ENCODE measurements at places on chromosomes 4 and X.

DNA sequence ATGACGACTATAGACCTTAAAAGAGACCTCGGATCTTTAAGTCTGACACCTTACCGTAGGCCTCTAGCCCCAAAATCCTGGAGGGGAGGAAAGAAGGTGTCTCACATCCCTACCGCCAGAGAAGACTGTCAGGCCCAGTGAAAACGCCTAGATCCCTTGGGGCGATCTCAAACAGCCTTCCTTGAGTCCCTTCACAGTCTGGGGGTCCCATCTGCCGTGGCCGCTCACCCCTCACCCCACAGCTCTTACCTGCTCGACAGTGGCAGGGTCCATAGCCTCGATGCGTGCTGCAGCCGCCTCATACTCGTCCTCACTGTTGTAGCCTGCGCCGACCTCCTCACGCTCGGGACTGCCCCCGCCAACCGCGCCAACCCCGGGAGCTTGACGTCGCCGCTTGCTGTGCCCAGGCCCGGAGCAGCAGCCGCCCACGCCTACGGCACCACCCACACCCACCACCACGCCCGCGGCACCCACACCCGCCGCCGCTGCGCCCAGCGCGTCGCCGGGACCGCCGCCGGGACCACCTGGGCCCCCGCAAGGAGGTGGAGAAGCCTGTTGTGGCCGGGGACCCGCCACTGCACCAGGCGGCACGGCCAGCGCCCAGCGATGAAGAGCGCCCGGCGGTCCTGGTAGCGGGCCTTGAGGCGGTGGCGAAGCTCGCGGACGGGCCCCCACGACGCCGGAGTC, 536 bp downstream of the OTUD5 start:
- DNase-seq: peak; percentile 66

DNA sequence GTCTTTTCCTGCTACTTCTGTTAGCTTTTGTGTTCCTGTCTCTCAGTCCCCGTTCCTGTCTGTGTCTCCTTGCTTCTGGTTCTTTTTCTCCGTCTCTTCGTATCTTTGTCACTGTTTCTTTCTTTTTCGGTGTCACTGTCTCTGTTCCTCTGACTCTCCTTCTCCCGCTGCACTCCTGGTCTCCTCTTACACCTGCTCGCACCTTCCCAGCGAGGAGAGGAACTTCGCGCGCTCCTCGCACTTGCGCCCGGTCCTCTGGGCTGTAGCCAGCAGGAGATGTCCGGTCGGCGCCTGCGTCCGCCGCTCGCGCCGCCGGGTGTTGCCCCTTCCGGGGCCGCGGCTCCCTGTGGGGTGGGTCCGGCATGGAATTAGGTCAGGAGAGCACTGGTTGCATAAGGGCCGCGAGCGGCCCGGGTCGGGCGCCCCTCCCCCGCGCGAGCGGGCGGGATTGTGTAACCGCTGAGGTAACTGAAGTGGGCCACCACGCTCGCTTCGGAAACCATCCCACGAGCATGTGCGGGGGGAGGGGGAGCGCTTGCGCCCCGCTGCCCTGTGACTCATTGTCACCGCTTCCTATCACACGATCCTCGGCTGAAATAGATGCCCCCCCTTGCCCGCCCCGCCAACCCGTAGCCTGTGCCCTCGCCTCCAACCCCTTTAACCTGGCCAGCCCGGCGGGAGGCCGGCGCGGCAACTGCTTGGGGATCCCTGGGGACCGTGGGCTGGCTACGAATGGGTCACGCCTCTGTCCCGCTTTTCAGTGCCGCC, 1.6 kb downstream of the LONRF3 start:
- DNase-seq: no peak

DNA sequence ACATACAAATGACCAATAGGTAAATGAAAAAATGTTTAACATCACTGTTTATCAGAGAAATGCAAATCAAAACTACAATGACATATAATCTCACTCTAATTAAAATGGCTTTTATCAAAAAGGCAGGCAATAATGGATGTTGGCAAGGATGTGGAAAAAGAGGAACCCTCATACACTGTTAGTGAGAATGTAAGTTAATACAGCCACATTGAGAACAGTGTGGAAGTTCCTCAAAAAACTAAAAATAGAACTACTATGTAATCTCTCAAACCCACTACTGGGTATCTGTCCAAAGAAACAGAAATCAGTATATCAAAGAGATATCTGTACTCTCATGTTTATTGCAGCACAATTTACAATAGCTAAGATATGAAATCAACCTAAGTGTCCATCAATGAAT, 165.9 kb upstream of the HHIP start:
- no peak for DNase-seq

- peak; percentile 2 for DNase-seq
These were observed 140.3 kb upstream of the SH3RF1 start for GRCh38 chr4:169410839-169411770.

DNA sequence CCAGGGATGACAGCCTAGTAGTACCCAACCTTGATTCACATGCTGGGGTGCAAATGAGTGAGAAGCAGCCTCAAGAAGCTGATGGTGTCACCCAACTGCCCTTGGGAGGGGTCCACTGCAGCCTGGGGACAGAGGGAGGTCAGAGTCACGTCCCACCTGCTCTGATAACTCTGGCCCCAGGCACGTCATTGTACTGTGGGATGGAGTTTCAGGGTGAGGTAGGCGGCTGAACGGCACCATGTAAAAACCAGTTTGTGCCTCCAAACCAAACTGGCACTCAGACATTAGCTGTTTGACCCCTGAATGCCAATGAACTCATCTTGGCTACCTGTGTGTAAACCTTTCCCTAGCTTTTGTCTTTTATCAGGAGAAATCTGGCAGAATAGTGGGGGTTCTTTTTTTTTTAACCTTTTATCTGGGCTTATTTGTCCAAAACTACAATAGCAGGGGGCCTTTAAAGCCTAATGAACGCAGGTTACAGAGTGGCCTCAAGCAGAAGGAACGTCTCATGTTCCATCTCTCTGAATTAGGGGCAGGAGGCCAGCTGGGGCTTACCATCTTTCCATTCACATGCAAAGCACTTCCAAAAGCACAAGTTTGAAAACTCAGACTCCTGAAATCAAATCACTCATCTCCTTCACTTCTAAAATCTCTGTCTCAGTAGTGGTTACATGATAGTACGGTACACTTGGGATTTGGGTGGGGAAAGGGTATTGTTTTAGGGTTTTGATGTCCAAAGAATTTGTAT, 89.4 kb downstream of the IRF2 start:
- DNase-seq: no peak

DNA sequence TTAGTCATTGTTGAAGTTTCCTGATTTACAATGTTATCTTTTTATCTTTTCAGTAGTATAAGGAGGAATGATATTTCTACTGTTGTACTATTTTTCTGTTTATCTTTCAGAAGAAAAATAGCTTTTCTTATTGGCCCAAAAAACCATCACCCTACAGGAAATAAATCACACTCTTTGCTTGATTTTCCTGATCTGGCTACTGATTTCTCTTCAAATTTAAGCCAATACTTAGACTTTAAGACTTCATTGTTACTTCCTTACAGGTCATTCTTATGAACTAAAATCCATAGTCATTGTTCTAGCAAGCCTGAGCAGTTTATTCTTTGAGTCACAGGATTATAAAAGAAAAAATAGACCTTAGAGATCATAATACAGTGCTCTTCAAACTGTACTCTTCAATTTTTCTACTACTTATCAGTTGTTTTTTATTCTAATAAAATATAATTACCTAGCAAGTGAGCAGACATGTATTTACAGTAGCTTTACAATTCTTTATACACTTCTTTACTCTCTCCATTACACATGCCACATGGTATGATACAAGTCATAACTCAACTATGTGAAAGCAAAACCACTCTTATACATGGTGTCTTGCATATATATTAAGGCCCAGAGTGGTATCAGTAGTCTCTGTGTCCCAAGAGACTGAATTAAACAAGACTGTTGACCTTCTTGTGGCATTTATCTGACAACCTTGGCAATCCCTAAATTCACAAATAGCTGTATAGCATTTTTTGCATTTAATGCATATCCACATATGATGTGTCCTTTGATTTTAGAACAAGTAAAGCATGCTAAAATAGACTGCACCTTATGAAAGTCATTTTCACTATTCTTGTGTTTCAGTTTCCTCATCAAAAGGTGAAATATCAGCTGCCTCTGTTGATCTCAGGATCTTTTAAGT, 47.9 kb downstream of the TET2 start:
- DNase-seq: no peak

DNA sequence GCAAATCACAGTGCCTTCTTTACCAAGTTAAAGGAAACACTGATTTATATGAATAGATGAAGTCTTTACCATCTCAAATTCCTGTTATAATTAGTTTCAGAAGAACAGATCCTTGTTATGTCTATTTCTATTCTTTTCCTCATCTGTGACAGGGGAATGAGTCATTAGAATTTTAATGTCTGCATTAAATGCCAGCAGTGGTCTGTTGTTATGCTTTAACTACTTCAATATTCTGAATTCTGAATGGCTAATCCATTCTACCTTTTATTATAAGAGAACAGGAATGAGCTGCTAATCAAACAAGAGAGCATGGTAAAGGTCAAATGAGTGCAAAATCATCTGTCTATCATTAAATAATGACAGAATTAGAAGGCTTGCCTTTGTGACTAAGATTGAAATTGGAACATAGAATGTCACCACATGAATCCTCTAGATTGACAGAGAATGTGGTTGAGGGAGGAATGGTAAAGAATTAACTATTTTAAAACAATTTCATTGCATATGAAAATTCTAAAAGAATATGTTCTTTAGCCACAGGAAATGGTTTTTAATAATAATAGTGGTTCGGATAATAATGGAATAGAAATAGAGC, 935.5 kb downstream of the ADGRL3 start:
- DNase-seq: no peak

GRCh38 chr4:14264437-14264836, 636.9 kb upstream of the BOD1L1 start:
- no peak for DNase-seq

- no peak for DNase-seq
These were observed 696.3 kb downstream of the PCDH7 start for GRCh38 chr4:31416498-31416897.

DNA sequence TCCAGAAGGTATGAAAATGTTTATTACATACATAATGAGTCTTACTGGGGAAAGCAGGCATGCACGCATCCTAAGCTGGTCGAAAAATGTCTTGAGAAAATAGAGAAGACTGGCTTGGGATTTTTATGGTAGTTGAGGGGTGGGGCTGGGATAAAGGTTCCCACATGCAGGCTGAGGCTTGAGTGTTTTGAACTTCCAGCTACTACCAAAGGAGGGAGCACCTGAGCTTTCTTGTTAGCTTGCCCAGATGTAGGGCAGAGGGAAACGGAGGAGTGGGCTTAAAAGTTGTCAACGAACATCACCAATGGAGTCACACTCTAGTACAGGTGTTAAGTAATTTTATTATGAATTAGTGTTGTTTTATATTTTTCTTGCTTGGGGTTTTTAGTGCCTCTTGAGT, 39.6 kb upstream of the SRPX start:
- peak; percentile 28 for DNase-seq

GRCh38 chr4:76306882-76307659, 538 bp downstream of the STBD1 start:
- DNase-seq: peak; percentile 19

- no peak for DNase-seq
These were observed 244.5 kb upstream of the PITX2 start for GRCh38 chr4:110867251-110867960.

GRCh38 chr4:167883266-167883665, 209.1 kb upstream of the ANXA10 start:
- DNase-seq: no peak

GRCh38 chr4:106497271-106497670, 128.7 kb upstream of the GIMD1 start:
- no peak for DNase-seq

GRCh38 chrX:151680805-151681204, 14.5 kb upstream of the PRRG3 start:
- DNase-seq: peak; percentile 81

DNA sequence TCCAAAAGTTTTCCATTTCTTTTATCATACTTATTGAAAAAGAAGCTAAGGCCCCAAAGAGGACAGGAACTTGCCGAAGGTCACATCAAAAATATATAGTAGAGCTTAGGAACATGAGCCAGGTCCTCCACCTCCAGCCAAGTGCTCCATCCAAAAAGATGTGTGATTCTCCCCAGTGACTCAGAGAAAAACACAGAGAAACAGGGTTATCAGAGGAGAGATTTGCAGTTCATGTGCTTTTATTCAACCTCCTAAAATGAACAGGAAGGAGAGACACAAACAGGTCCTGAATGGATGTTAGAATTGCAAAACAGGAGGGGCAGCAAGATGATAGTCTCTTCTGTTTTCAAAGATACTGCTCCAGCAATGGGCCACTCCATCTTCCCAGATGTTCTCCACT, 19.6 kb upstream of the FGF16 start:
- DNase-seq: no peak

DNA sequence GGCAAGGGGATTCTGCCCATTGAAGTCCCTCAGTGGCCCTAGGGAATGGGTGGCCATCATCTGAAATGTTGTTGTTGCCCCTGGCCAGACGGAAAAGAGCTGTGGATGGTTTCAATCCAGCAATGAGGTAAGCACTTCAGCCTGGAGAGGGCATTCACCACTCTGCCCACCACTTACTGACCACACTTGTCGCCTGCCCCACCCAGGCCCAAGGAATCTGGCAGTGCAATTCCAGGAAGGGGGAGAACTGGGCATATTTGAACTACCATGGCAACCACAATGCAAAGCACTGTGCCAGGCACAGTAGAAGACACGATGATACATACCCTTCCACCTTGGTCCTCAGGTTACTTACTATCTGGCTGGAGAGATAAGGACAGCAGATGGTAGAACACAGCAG, 161.6 kb downstream of the PDGFRA start:
- no peak for DNase-seq

- DNase-seq: no peak
These were observed 60.6 kb upstream of the SPANXN2 start for GRCh38 chrX:143781103-143781502.

- DNase-seq: no peak
These were observed 70.2 kb upstream of the TLR3 start for GRCh38 chr4:185998791-185999190.

DNA sequence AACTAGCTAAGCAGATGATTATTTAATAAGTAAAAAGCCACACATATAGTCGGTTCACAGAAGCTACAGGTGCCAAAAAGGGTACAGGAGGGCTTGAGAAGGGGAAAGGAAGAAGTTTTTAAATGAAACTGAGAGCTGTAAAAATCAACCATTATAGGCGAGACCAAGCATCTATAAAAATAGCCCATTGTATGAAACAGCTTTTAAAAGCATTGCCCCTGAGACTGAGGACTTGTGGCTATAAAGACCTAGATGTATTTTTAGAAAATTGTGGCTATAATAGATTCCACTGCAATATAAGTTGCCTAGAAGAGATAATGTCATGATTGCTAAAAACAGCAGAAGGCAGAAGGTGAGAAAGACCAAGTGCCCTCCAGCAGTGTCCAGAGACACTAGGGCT, 15.0 kb upstream of the TTC29 start:
- no peak for DNase-seq

- no peak for DNase-seq
These were observed 221.4 kb downstream of the TACR3 start for GRCh38 chr4:103498161-103499070.

GRCh38 chr4:108213308-108213707, 44.6 kb upstream of the LEF1 start:
- DNase-seq: no peak

DNA sequence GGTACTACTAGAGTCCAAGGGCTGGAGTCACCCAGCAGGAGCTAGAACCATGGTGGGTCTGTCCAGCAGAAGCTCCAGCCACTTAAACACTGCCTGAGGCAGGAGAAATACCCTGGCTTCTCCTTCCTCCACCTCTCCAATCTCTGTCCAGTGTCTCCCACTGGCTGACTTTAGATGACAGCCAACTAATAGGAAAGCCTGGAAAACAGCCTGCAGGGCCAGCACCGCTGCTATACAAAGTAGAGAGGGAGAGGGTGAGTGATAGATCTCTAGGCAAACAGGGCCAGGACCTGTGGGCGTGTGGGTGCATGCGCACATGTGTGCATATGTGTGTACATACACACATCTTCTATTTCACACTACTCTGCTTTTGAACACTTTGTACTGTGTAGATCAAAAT, 56.5 kb upstream of the ATP8A1 start:
- no peak for DNase-seq

Measured in erythroblast (primary cell).